Activated CD4-positive, alpha-beta T cell treated with anti-CD3 and anti-CD28 coated beads, Interleukin-2, amount 50 U/mL, for 16 hours (primary cell): ENCODE measurements at places on chromosomes 1 and 21.

- DNase-seq, result no peak
Measured at GRCh38 chr1:59765011-59765730, 49.6 kb upstream of the HOOK1 start.

- DNase-seq, result no peak
Measured at GRCh38 chr1:60413091-60413490, 339.5 kb upstream of the C1orf87 start.

- no peak for DNase-seq
Measured at GRCh38 chr1:52579415-52579814, 22.8 kb upstream of the GPX7 start.

- DNase-seq, result no peak
Measured at GRCh38 chr1:54428837-54429518, 22.8 kb upstream of the SSBP3 start.

DNA sequence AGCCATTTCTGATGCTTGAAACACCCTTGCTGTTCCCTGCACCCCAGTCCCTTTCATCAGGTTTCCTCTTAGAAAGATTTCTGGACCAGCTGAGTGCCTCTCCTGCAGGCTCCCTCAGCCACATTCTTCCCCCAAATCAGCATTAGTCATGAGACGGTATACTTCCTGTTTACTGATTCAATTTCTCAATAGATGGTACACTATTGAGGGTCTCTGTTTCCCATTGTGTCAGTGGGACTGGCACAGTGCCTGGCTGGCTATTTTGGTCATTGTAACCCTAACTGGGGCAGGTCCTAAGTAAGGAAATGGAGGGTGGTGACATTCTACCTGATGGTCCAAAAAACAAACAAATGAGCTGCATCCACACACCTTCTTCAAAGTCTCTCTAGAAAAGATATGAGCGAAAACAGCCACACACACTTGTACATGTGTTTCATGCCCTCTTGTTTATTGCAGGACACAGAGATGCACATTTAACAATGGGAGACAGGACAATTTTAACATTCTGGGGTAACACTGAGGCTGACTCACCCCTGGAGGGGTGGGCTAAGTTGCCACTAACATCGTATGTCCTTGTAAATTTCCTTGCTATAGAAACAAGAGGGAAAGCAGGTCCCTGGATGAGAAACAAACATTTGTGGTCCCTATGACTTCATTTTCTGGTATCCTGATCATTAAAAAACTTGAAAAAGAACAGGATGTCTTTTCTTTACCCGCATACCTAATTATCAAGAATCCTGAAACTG, 77.5 kb downstream of the RRAGC start:
- DNase-seq, result no peak

GRCh38 chr1:82161700-82162141, 361.0 kb downstream of the ADGRL2 start:
- peak; percentile 2 for DNase-seq

- DNase-seq, result no peak
Measured at GRCh38 chr1:200907611-200908097, 13.0 kb downstream of the INAVA start.

DNA sequence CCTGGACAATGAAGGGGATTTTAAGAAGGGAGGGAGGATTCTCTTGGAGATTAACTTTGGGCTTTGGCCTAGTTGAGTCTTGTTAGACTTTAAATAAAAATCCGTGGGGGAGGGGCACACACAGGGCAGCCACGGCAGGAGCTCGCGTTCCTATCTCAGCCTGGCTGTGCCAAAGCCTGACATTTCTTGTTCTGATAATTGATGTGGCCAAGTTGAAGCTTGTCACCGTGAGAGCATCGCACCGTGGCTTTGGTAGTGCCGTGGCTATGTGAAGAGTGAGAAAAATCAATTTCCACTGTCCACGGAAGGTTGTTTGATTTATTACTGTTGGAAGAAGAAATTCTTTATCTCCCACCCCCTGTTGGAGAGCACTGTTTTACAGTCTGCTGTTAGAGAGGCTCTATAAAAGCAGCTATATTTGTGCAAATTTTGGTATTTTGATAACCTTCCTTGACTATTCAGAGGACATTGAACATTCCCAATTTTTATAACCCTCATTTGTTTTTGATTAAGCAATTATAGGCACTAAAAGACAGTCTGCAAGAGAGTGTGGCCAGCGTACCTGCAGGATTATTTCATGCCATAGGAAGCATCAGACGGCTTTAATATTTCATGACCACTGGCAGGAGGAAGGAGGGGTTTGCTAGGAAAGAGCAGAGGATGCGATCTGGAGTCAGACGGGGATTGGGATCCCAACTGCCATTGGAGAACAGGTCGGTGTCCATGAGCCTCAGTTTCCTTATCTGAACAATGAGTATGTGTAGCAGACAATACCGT, 160.7 kb downstream of the KAZN start:
- DNase-seq, result no peak

DNA sequence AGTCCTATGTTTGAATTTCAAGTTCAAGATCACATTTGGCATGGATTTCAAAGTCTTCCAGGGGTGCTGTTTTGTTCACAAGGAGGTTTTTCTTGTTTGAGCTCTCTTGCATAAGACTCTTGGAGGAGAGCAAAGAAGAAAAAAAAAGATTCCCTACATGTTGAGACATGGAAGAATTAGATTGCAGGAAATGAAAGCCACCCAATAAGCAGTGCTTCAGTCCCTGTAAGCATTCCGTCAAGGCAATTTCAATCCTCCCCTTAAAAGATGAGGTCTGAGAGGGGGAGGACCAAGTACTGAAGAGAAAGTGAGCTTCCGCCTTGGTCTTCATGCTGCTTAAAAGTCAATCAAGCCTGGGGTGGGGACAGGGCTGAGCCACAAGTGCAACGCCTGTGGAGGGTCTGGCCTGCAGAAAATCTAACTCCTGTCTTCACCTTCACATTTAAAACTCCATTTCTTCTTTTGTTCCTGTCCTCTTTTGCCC, 50.2 kb downstream of the LPAR3 start:
- DNase-seq, result no peak
